ENCODE measurements at places on chromosomes 4 and X.

- DNase-seq: no peak
Observed at GRCh38 chr4:114027596-114027995, 48.1 kb upstream of the ARSJ start.

- DNase-seq: no peak
Observed at GRCh38 chr4:82360298-82361177, 13.3 kb downstream of the HNRNPD start.

GRCh38 chr4:182748949-182749348 is 168.2 kb downstream of the DCTD start:
- no peak for DNase-seq

DNA sequence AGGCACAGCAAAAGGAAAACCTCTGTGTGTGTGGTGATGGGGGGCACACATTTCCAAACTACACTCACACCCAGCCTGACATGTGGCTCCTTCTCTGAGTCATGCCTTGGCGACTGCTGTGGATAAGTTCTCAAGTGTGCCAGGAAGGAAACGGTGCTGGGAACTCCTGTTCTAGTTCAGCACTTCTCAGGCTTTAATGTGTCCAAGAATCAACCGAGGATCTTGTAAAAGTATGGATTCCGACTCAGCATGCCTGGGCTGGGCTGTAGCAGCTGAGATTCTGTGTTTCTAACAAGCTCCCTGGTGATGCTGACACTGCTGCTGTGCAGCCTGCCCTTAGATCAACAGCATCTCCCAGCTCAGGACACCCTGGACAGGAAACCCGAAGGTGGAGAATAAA is 20.2 kb downstream of the CLNK start:
- DNase-seq: no peak

DNA sequence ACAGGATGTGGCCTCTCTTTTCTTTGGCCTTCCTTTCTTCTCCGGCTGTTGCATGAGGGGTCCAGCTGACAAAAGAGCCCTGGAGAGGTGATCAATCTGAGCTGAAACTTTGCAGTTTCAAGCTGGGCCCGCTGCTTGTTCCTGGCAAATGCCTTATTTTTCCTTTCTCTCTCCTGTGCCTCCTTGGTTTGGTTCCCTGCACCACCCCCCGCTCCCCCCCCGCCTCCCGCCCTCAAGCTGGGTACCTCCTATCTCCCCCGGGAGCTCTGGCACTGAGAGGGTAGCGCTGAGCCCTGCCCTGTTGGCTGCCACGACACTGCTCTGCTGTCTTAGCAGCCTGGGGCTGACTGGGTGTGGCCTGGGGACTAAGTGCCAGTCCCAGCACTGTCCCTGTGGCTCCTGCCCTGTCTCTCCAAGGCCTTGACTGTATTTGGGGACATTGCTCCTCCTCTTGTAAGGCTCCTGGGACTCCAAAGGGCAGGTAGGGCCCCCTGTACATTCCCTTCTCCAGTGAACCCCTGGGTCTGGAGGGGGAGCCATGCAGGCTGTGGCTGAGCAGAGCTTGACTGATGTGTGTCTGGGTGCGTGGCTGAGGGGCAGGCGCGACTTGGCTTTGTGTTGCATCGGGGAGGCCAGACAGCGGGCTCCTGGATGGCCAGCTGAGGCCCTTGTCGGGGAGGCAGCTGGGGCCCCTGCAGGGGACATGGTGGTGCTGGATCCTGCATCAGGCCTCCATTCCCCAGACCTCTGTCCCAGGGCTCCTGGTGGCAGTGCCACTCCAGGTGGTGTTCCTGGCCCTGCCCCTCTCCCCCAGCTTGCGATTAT is 1.1 kb downstream of the PLXNA3 start:
- no peak for DNase-seq

- DNase-seq: no peak
Observed at GRCh38 chr4:15585331-15585730, 69.8 kb downstream of the FBXL5 start.

GRCh38 chr4:148061141-148061481 is 329.2 kb downstream of the ARHGAP10 start:
- no peak for DNase-seq

- no peak for DNase-seq
Observed at GRCh38 chrX:130772105-130772775, 130.8 kb downstream of the ENOX2 start.

- no peak for DNase-seq
Observed at GRCh38 chr4:184395971-184396391, 78.4 kb downstream of the IRF2 start.

GRCh38 chrX:1807301-1807731 is 192.5 kb downstream of the ASMT start:
- DNase-seq: no peak

- DNase-seq: no peak
Observed at GRCh38 chr4:41880022-41880837, 55.0 kb upstream of the TMEM33 start.

DNA sequence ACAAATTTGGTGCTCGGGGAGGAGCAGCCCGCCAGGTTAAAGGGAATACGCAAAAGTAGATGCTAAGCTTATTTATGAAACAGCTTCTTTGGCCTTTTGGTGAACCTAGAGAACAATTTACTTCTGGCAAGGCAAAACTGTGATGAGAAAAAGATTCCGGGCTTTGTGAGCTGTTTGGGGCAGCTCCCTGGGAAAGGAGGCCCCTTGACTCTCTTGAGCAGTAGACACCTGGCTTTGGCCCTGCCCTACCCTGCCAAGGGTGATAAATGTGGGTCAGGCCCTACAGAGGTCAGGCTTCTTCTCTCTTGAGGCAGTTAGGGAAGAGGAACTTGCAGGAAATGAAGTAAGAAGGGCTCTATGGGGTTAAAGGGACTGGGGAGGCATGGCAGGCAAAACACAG is 509.6 kb downstream of the MID1IP1 start:
- DNase-seq: no peak

GRCh38 chrX:134607523-134607922 is 50.7 kb downstream of the PLAC1 start:
- DNase-seq: no peak

DNA sequence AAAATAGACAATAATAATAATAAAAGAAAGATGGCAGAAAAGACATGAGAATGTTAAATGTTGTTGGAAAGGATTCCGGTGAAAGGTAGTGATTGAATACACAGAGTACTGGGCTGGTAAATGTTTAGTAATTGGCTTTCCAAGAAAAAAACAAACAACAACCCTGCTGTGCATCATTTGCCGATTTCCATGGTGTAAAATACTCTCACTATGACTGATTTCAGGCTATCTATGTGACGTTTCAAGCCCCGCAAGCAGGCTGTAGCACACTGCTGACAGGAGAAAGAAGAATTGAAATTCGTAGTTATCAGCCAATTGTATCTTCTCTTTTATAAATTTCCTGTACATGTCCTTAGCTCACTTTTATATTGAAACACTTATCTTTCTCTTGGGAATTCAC is 13.6 kb upstream of the SEPTIN6 start:
- DNase-seq: no peak

DNA sequence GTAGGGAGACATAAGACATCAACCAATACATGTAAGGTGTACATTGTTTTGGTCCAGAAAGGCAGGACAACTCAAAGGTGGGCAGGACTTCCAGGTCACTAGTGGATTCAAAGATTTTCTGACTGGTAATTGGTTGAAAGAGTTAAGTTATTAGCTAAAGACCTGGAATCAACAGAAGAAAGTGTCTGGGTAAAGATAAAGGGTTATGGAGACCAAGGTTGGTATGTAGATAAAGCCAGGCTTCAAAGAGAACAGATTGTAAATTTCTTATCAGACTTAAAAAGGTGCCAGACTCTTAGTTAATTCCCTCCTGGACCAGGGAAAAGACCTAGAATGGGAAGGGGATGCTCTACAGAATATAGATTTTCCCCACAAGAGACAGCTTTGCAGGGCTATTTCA is 28.3 kb upstream of the GAB1 start:
- no peak for DNase-seq

- DNase-seq: no peak
Observed at GRCh38 chrX:41664375-41664901, 24.3 kb upstream of the GPR34 start.

DNA sequence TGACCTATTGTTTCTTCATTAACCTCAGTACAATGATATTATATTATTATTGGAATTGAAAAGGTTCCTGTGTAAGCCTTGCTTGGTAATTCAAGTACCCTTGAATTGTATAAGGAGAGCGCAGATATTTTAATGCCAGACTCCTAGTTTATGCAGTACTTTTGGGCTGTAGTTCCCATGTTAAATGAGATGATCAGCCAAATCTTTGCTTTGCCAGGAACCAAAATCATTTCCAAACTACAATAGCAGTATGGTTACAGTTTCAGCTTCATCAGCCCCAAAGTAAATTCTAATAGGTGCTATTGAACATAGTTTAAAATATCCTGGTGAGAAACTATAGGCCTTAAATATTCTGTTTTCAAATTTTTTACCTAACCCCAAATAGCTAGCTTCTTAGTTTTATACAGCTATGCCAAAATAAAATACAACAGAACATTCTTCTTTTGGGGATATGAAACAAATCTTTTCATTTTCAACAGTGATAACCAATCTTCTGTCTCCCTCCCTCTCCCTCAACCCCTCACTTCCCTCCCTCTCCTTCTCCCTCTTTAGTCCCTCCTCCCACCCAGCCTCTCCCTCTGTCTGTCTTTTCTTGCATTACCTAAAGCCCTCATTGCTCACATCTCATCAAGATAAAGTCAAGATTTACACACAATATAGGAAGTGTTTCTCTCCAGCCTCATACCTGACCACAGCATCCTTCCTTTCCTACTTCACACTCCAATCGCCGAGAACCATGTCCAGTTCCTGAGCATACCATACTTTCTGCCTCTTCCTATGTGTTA is 190.1 kb downstream of the SHROOM3 start:
- DNase-seq: no peak

GRCh38 chr4:25925486-25926201 is 11.6 kb downstream of the SMIM20 start:
- no peak for DNase-seq

DNA sequence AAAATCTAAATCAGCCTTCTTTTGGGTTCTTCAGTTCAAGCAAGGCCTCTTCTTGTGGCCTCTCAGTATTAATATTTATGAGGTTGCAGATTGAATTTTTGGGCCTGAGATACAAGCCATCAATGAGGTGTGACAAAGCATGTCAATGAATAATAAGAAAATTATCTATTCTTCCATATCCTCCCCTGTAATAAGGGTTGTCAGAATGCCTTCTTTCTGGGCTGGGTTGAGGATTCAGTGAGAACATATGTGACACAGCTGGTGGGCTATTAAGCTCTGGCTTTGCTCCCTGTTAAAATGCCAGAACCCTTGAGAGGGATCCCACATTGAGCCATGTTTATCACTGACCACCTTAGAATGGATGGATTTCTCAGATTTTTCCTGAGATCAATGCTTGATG is 187.2 kb downstream of the AR start:
- no peak for DNase-seq

- DNase-seq: no peak
Observed at GRCh38 chrX:136754651-136755050, 26.1 kb downstream of the ARHGEF6 start.

DNA sequence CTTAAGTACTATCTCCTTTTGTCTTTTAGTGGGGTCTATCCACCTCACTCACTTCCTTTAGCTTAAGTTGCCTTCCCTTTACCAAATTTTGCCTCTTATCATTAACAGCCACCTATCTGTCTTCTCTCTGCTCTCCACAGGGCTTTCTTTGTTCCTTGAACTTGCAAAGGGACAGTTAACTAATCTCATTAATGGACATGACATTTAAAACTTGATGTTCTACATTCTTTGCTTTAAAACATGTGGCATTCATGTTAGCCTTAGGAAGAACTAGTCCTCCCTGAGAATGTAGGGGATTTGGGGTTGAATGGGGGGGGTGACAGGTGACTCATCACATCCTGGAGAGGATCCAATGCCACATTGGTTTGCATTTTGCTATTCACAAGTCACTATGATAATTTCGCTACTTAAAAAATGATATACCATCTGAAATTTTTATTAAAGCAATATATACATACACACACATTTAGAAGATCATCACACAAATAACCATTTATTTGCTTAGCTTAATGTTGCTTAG is 41.0 kb upstream of the DMD start:
- no peak for DNase-seq

DNA sequence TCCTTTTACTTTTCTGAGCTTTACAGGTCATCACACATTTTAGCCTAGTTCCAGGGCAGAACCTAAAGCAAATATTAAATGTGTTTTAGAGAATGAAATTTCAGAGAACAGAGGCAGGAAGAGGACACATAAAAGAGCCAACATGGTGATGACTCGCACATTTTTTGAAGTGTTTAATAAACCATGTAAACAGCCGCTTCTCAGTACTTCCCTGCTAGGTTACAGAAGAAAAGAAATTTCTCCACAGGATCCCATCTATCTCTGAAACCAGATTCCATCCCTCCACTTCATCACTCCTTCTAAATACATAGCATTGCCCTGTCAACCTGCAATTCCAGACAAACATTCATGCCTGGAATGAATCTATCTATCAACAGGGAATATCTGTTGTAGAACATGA is 949.5 kb upstream of the PCDH7 start:
- DNase-seq: no peak

DNA sequence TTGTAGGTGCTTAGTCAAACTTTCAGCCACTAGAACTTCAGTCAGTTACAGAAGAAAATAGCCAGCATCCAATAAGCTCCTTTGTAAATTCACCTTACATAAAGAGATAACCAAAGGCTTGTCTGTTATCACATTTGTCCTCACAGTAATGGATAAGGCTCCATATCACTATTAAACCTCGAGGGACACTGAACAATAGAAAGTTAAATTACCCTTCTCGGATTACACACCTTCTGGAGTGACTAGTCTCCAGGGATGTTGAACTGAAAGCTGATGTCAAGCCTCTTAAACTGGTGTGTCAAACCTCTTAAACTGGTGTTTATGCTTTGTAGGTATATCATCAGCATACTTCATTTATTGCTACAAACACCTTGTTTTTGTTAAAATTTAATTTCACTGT is 639.0 kb downstream of the CENPC start:
- DNase-seq: no peak

GRCh38 chrX:2732076-2732475 is 19.8 kb upstream of the XG start:
- DNase-seq: no peak

DNA sequence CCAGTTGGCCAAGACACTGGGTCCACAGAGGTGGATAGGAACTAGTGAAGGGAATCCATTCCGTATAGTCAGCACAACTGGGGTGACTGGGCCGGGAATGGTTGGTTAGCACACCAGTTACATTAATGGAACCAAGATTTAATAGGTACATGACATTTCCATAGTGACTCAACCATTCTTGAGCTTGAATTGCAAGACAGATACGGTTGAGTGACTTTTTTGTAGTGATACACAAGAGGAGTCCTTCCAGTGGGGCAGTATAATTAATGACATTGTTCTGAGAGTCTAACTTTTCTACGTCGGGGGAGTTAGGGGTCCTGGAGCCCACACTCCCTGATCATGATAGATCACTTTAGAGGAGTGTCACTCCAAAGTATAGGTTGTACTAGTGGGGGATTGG is 211.6 kb upstream of the CXCL13 start:
- DNase-seq: no peak

- no peak for DNase-seq
Observed at GRCh38 chr4:36053930-36054329, 190.4 kb downstream of the ARAP2 start.

Measured in esophagus squamous epithelium (tissue), 5 donors.